Umbilical cord (tissue), 2 donors: ENCODE measurements at places on chromosomes 6 and 20.

DNA sequence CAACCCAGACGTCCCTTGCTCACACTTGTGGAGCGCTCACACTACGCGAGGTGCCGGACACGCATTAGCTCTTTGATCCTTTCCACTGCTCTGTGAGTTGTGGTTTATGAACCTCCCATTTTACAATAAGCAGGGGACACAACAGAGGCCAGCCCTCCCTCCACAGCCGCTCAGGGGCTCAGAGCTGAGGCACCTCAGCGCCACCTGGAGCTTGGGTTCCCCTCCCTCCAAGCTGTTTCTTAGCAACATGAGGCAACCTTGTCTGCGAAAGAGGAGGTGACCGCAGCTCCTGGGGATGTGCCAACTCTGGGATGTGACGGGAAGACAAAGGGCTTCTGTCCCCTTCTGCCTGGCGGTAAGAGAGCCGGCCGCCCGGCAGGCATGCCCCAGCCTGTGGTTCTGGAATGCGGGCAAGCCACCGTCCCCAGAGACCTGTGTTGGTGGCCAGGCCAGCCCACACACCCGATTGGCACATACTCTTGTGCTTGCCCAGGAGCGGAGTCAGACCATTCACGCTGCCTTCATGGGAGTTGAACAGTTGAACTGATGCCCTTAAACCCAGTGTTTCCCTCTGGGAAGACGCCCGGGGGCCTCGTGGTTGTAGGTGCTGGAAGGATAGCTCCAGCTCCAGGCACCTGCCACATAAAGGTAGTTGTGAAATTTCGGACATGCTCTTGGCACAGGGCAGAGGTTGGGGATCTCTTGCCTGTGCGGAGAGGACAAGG is 44.5 kb downstream of the RBM38 start:
- peak; percentile 30 for DNase-seq

- DNase-seq, result no peak
These were observed 54.7 kb downstream of the MRPL14 start for GRCh38 chr6:44072452-44072958.

DNA sequence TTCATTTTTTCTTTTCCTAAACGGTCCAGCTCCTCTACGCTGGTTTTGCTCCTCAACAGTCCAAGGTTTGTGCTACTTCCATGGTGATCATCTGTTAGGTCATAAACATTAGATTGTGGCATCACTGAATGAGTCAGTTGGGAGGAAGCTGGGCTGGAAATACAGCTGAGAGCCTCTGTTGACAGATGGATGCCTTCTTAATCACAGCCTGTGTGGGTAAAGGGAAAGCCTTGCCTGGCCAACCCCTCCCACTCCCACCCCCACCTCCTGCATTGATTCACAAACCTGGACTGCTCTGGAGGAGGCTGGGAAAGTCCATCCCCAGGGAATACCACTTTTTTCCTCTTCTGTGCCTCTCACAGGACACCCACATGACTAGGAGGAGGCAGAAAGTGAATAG is 180.6 kb upstream of the CCN2 start:
- peak; percentile 89 for DNase-seq

DNA sequence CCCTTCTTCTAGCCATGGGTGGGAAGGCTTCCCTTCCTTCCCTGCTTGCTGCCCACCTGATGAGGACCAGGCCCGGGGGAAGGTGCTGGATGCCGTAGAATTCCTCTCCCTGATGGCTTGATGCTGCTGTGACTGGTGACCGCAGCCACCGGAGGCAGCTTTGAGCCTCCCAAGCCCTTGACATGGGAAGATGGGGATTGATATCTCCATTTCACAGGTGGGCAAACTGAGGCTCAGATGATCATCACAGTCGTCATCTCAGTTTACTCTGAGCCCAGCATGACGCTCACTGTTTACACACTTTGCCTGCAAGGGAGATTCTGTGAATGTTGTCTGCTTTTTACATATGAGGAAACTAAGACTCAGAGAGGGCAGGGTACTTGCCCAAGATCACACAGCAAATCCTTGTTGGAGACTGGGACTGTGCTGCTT is 43.9 kb downstream of the SRC start:
- DNase-seq, result no peak

DNA sequence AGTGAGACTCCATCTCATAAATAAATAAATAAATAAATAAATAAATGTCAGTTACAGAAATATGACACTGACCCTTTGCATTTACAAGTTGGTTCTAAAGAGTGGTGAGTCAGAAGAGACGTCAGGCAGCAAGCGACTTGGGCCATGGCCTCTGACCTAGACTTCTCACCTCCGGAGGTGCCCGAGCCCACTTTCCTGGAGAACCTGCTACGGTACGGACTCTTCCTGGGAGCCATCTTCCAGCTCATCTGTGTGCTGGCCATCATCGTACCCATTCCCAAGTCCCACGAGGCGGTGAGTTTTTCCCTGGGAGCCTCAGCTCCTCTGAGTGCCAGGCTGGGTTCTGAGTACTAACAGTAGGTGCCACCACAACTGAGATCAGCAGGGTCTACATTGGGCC is 11.7 kb downstream of the MANBAL start:
- DNase-seq, result no peak

GRCh38 chr6:11752360-11752759 is 26.2 kb downstream of the ADTRP start:
- DNase-seq, result no peak

DNA sequence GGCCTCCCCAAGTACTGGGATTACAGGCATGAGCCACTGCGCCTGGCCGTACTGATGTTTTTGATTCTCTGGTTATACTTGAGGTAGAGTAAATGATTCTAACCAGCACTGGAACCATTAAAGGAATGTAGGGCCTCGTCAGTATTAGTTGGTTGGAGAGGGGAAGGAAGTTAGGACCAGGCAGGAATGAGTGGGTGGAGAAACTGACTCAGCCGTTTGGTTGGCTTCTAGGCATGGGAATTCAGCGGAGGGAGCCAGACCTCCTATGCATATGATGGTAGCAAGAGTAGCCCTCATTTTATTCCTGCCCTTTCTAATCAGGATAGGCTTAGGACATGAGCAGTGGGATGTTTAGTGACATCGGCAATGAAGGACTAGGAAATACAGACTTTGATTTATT is 19.0 kb upstream of the SERINC3 start:
- DNase-seq, result no peak

- DNase-seq, result peak; percentile 15
These were observed 135.3 kb upstream of the RREB1 start for GRCh38 chr6:6972456-6972855.

DNA sequence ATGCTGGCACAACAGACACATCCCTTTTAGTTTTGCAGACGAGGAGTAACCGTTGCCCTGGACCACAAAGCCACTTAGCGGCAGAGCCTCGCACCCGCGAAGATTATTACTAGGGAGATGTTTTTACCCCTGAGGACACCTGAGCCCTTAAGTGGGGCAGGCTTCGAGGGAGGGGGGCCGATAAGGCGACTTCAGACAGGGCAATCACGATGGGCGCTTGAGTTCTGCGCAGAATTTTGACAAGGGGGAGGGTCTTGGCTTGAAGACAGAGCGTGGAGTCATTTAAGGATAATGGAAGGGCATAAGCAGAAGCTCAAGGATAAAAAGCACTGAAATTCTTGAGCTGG is 650 bp upstream of the TTK start:
- DNase-seq, result no peak
